ENCODE measurements at places on chromosomes 11 and 22.

- no peak for DNase-seq
Observed at GRCh38 chr11:47946682-47947559, 33.4 kb upstream of the PTPRJ start.

- no peak for DNase-seq
Observed at GRCh38 chr22:19884161-19884953, 29.7 kb upstream of the GNB1L start.

GRCh38 chr11:36222831-36223635 is 66.2 kb downstream of the COMMD9 start:
- no peak for DNase-seq

GRCh38 chr11:44766112-44766971 is 39.6 kb downstream of the TSPAN18 start:
- no peak for DNase-seq

GRCh38 chr11:67498544-67498972 is 6.6 kb downstream of the PITPNM1 start:
- no peak for DNase-seq

- DNase-seq, result no peak
Observed at GRCh38 chr11:66302656-66303055, 11.0 kb downstream of the TMEM151A start.

DNA sequence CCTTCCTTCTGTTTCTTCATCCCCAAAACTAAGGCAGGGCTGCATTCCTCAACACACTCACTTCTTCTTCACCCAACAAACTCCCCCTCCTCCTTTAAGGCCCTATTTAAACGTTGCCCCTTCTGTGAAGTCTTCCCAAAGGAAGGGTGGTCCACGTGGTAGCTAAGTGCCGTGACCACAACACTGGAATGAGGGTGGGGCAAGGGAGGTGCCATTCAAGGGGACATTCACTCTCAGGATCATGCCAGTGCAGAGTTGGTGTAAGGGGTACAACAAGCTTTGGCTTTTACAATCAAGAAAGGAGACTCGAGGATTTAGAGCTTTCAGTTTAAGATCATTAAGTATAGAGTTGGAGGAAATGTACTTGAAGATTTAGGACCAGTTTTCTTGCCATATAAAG is 8.0 kb upstream of the MS4A10 start:
- no peak for DNase-seq

DNA sequence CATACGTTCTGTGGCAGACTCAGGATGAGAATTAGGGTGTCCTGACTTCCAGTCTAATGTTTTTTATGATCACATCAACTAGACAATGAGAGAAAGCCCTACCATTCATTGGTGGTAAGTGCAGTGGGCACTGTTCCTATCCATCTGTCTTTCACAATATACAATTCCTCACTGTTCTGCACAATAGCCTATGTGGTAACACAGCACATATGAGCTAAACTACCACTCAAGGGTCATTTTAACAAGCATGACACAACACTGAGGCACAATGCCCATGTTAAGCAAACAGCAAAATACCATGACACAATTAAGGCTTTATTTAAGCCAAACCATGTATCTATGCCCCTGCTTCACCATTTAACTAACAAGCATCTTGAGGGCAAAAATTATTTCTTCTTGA is 52.3 kb downstream of the SIK3 start:
- no peak for DNase-seq

GRCh38 chr11:124080327-124081001 is 34.8 kb upstream of the VWA5A start:
- DNase-seq, result no peak

- DNase-seq, result no peak
Observed at GRCh38 chr22:48900626-48901025, 927.0 kb downstream of the BRD1 start.

- DNase-seq, result peak; percentile 41
Observed at GRCh38 chr11:93740730-93741093, 583 bp downstream of the TAF1D start.

- no peak for DNase-seq
Observed at GRCh38 chr11:119940401-119940976, 197.4 kb downstream of the TRIM29 start.

DNA sequence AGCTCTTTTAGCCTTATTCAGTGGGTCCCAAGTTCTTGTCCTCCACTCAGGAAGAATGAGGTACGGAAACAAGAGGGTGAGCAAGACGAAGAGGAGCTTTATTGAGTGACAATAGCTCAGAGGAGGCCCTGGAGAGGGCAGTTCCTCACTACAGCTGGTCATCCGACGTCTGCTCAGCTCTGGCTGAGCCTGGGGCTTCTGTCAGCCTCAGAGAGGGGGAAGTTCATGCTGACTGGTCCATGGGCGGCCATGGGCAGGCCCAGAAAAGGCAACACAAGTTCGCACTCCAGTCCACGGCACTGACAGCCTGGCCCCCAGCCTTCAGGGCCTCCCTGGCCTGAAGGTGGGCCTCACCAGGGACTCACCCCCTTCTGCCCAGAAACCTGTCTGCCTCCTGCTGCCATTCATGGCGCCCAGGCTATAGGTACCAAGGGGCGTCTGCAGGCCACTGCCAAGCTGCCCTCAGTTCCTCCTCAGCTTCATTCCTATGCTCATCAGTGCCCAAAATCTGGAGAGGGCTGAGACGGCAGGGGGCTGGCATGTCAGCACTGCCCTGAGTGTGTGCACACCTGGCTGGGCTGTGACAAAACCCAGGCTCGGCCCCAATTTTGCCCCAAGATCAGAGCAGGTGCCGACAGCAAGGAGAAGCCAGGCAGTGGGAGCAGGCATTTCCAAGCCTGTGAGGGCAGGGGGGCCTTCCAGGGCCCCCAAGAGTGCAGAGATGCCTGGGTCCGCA is 21.7 kb upstream of the KIAA0930 start:
- DNase-seq, result no peak

DNA sequence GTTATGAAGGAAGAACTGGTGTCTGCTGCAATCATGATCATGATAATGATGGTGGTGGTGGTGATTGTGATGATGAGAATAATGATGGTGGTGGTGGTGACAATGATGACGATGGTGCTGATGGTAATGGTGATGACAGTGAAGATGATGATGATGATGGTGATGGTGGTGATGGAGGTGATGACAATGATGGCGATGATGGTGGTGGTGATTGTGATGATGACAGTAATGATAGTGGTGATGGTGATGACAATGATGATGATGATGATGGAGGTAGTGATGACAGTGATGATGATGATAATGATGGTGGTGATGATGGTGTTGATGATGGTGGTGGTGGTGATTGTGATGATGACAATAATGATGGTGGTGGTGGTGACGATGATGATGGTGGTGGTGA is 52.8 kb upstream of the ANO1 start:
- no peak for DNase-seq

DNA sequence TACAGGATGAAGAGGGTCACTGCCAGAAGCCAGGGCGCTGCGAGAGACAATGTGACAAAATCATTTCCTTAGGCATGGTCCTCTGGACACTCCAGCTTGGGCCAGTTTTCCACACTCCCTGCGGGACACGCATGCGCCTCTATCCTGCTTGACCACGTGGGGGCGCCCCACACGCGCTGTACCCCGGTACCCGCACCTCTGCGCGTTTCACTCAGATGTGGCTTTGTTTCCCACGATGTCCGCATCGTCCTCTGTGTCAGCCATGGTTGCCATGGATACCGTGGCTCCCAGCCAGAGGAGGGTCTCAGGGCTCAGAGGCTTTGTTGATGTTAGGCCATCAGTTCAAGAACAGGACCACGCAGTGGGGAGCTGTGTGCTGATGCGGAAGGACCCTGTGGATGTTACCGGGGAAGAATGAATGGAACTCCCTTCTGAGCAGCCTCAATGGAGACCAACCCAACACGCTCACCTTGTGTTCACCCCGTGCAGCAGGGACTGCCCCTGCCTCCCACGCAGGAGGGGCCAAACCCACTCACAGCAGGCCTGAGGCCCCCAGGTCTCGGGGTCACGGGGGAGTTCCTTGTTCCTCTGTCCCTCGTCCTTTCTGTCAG is 101.1 kb upstream of the SLC22A12 start:
- DNase-seq, result peak; percentile 46

- peak; percentile 19 for DNase-seq
Observed at GRCh38 chr22:22576244-22576988, 17.4 kb upstream of the PRAME start.

DNA sequence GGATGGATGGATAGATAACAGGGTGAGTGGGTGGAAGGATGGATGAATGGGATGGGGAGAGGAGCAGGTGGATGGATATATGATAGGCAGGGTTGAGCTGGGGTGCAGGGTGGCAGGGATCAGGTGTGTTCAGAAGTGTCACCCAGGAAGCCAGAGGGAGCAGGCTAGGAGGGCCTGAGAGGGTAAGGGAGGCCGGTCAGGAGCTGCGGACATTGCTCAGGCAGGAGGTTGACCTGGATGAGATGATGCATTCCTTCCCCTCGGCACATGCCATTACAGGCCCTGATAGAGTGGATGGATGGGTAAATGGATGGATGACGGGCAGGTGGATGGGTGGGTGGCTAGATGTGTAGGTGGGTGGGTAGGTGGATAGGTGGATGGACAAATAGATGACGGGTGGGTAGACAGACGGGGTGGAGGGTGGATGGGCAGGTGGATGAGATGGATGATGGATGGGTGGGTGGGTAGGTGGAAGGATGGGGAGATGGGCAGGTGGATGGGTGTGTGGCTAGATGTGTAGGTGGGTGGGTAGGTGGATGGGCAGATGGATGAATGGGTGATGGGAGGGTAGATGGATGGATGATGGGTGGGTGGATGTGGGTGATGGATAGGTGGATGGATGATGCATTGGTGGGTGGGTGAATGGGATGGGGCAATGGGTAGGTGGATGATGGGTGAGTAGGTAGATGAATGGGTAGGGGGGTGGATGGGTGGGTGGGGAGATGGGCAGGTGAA is 8.0 kb downstream of the DHCR7 start:
- no peak for DNase-seq

DNA sequence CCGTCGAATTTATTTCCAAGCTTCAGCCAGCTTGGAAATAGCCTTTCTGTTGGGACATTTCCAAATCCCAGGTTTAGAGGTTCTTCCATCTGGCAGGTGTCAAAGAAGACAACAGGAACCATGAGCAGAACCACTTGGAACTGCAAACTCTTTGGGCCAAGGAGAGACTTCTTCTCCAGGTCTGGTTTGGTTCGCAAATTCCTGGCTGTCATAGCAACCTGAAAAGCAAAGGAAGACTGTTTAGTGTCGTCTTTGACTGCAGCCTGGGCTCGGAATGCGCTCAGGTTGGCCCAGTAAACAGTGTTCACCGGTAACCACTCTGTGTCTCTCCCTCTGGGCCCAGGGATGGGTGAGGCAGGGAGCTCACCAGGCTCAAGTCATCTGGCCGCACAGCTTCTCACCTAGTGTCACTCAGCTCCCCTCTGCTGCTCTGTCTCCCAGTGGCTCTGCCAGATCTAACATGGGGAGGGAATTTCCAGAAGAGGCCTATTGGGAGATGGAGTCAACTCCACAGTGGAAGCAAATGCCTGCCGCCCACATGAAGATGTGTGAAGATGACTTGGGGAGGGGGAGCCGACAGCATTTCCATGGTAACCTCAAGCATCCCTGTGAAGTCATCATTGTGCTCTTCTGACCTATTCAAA is 11.9 kb upstream of the CLMP start:
- DNase-seq, result no peak

- no peak for DNase-seq
Observed at GRCh38 chr11:45754261-45754709, 50.7 kb upstream of the SLC35C1 start.

- no peak for DNase-seq
Observed at GRCh38 chr11:22165759-22166513, 26.9 kb upstream of the ANO5 start.

GRCh38 chr11:72723508-72723907 is 28.7 kb downstream of the ARAP1 start:
- no peak for DNase-seq

- no peak for DNase-seq
Observed at GRCh38 chr22:41762980-41763779, 37.3 kb upstream of the CCDC134 start.

GRCh38 chr11:21492931-21493330 is 700.0 kb upstream of the ANO5 start:
- no peak for DNase-seq

DNA sequence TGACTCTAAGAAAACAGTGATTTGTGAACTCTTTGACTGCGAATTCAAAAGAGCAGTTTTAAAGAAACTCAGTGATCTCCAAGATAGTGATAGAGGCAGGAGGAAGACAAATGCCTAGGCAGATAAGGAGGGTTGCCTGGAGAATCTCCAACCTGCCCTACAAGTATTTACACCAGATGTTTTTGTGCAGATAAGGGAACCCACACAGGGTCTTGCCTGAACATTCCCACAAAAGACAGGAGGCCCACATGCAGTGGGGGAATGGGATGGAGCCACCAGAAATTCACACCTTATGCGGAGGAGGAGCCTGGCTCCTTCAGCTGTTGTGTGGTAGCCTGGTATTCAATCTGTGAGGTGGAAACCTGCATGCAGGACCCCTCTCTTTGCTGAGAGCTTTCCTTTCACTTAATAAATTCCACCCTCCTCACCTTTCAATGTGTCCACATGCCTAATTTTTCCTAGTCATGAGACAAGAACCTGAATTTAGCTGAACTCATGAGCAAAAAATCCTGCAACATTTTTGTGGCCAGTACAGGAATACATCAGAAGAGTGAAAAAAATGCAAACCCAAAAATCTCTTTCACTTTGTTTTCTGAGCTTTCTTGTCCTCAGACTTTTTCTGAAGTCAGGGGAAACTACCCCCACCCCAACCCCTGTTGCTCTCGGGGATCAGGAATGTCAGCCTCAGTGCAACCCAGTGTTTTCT is 8.1 kb upstream of the GLYAT start:
- no peak for DNase-seq

DNA sequence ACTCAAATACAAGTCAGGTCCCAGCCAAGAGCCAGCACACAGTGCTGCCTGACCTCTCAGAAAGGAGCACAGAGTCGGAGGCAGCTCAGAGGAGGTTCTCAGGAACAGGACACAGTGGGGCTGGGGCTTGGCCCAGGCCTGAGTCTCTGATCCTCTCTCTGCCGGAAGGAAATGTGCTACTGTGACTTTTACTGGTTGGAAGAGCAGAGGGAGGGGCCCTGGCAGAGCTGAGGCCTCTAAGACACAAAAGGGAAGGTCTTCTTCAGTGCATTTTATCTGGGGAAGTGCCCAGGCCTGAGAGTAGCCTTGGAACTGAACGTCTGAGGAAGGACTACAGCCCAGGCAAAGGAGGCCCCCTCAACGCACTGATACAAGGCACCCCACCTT is 16.2 kb upstream of the CASTOR1 start:
- no peak for DNase-seq

DNA sequence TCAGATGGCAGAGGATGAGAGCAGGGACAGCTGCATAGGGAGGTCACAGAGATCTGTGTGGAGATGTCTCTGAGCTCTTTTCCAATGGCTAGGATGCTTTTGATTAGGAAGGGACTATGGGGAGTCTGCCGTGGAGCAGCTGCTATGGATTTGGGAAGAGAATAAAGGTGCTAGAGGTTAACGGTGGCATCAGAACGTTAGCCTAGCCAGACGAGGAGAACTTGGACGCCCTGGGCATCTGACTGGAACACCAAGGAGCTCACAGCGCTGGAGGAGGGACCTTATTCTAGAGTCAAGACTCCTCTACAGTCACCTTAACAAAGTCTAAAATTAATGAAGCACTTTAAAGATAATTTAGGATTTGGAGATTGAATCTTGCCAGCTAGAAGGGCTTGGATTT is 157.2 kb upstream of the B3GAT1 start:
- no peak for DNase-seq
